ENCODE measurements at places on chromosomes 16 and 17.

DNA sequence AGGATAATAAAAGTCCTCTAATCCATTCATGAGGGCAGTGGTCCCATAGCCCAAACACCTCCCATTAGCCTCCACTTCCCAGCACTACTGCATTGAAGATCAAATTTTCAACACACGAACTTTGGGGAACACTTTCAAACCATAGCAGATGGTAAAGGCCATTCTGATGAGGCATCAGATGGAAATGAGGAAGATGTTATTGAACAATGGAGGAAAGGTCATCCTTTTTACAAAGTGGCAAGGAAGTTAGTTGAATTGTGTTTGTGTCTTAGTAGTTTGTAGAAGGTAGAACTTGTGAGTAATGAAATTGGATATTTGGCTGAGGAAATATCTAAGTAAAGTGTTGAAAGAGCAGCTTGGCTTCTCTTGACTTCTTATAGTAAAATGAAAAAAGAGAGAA, 93.3 kb upstream of the NLRP1 start:
- DNase-seq: no peak

DNA sequence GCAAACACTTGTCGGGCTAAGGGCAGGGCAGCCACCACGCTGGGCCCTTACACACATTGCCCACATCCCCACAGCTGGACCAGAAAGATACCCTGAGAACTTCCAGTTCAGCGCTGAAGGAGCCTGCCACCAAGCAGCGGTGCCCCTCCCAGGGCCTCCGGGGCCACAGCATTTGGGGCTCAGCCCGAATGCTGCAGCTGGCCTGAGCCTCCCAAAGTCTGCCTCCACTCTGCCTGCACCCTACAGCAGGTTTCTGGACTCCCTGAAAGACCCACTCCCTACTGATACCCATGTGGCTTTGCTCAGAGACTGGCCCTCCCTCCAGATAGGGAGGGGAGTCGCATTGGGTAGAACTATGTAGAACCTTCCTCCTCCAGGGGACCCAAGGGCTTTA, 1.5 kb downstream of the MCRIP1 start:
- no peak for DNase-seq

DNA sequence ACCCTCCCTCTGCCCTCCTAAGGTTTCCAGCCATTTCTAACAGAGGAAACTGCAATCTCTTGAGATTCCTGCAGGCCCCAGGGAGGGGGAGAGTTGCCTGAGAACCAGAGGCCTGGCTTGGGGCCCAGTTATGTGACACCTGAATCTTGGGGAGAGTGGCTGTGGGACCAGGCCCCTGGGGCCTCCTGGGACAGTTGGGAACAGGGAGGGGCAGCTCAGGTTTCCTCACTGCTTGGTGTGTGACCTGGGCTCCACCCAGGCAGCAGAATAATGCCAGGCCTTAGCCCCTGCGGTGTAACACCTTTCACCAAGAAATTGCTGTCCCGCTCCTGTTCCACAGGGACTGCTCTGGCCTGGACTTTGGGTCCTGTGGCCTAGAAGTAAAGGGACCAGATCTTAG, 44.3 kb upstream of the CRHR1 start:
- no peak for DNase-seq

DNA sequence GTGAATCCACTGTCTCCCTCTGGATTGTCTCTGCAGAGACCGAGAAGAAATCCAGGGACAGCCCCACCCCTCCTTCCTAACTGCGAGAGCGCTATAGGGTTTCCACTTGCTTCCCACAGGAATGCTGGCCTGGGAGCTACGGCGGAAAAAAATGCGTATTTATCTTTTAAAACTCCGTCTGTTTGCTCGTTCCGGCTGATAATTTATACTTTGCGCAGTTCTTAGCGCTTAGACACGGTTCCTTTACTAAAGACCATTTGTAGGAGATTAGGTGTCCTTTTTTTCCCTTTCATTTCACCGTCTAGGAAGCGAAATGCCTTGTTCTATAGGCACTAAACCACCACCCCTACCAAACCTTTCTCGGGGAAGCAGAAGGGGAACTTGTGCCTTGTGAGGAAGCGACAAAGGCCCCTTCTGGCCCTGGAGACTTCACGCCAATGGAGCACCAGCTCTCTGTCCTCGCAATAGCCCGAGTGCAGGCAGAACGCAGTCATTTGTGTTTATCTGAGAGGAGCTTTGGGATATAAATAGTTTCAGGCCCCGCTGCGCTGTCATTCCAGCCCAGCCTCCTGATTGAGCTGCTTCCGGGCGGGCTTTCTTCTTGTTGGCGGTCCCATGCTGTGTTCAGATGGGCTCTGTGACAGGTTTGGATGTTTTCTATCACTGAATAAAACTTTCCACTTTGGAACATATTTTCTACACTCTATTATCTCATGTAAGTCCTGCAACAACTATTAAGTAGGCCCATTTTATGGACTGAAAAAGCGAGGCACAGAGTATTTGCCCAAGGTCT, 791 bp upstream of the SUPT4H1 start:
- no peak for DNase-seq

DNA sequence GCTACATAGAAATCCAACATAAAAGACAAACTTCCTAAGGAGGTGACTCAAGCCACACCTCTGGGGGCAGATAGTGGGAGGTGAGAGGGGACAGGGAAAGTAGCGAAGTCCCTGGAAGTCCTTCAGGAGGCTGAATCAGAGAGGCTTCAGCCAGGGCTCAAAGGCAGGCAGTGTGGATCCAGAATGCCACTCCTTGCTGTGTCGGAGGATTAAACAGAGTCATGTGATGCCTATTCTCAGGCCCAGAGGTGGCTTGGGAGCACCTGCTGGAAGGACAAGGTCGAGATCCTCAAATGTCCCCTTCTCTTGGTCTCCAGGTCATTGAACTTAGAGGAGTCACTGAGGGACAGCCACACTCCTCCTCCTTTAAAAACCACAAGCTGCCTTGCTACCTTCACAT, 391.1 kb downstream of the SOX9 start:
- DNase-seq: no peak

- no peak for DNase-seq
Measured at GRCh38 chr17:46732754-46733398, 85.6 kb downstream of the WNT3 start.

- DNase-seq: no peak
Measured at GRCh38 chr17:43431714-43432523, 33.1 kb downstream of the ARL4D start.

DNA sequence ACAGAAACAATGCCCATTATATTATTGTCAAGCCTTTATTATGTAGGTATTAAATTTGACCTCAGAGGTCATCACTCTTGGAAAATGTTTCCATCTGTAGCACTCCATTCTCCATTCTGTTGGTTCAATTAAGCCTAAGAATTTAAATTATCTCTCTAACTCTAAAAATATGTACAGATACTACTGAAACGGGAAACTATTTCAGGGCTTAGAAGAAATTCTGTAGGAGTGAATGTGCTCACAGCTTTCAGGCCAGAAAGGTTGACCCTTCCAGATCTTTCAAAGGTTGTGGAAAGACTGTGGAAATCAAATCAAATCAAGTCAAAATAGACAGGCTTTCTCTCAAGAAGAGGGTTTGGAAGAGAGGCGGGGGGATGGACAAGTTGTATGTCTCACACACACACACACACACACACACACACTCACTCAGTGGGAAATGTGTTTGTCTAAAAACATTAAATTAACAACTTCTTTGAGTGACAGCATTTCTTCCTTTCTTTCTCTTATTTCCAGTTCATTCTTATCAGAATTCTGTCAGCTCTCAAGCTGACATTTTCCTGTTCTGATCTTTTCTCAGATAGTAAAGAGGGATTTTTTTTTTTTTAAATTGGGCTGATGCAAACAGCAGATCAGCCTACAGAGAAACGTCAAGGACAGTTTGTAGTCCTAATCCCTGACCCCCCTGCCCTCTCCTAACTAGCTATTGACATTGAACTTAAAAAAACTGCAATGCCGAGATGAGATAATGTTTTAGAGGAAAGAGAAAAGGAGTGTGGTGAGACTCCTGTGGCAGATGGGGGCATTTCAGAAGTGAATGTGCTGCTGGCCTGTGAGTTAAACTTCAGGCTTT, 139.0 kb upstream of the ZFHX3 start:
- DNase-seq: no peak

- DNase-seq: no peak
Measured at GRCh38 chr16:73058616-73059409, 10.9 kb upstream of the ZFHX3 start.

DNA sequence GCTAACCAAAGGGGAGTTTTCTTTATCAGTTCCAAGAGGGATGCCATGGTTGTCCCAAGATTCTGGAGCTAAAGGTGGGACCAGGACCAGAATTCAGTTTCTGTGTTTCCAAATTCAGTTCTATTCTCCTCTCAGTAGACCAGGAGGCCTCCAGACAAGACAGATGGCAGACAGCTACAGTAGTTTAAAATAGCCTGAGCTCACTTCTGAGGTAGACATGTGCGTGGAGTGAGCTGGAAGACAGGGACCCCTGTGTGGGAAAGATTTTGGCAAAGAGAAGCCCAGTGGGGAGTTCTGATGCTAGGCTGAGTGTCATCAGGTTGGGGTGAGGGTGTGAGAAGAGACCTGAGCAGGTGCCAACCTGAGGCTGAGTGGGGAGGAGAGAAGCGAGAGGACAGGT, 95.4 kb downstream of the PRKCB start:
- DNase-seq: no peak

DNA sequence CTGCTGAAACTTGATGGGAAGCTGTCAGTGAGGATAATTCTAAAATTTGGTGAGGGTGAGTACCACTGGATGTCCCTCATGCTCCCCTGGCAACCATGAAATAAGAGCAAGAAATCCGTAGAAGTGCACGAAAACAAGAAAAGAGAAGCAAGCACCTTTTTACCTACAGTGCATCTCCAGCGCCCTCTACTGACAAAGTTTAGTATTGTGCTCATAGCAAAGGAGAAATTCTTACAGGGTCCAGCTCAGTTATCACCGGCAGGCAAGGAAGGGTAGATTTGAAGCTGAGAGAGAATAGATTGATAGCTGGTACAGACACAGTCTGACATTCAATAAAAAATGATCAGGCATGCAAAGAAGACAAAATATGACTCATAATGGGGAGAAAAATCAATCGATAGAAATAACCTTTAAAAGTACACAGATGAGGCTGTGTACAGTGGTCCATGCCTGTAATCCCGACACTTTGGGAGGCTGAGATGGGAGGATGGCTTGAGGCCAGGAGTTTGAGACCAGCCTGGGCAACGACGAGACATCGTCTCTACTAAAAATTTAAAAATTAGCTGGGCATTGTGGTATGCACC, 28.3 kb upstream of the TEX2 start:
- no peak for DNase-seq
